ENCODE measurements at places on chromosomes 5 and 9.

GRCh38 chr9:4923141-4923540 lies 61.9 kb upstream of the JAK2 start:
- no peak for DNase-seq

GRCh38 chr9:78365748-78366697 lies 69.1 kb downstream of the PSAT1 start:
- no peak for DNase-seq

GRCh38 chr5:152686931-152687330 lies 281.9 kb upstream of the NMUR2 start:
- no peak for DNase-seq

GRCh38 chr9:129336130-129336528 lies 158.1 kb upstream of the IER5L start:
- DNase-seq, result no peak

- DNase-seq, result no peak
Measured at GRCh38 chr9:133029994-133030316, 842 bp upstream of the GTF3C5 start.

- no peak for DNase-seq
Measured at GRCh38 chr5:138461343-138462125, 3.7 kb upstream of the EGR1 start.

DNA sequence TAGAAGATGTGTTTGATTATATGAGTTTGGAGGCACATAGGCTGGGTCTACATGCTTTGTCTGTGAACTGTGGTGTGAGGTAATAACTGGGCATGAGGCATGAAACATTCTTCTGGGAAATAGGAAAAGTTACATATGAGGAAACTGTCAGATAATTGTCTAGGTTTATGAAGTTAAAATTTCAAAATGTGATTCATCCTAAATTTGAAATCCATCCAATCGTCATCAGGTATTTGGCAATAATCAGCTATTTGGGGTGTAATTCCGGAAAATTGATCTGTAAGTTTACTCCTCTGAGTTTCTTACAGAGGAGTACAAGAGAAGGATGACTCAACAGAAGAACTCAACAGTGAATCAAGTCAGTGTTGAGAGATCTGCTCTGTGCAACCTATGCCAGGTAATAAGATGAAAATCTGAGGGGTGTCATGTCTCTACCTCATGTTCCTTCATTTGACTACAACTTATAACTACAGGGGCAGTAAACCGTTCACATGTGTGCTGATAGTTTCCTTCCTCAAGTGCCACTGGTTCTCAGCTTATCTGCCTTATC lies 1171.6 kb upstream of the CDH18 start:
- DNase-seq, result no peak

DNA sequence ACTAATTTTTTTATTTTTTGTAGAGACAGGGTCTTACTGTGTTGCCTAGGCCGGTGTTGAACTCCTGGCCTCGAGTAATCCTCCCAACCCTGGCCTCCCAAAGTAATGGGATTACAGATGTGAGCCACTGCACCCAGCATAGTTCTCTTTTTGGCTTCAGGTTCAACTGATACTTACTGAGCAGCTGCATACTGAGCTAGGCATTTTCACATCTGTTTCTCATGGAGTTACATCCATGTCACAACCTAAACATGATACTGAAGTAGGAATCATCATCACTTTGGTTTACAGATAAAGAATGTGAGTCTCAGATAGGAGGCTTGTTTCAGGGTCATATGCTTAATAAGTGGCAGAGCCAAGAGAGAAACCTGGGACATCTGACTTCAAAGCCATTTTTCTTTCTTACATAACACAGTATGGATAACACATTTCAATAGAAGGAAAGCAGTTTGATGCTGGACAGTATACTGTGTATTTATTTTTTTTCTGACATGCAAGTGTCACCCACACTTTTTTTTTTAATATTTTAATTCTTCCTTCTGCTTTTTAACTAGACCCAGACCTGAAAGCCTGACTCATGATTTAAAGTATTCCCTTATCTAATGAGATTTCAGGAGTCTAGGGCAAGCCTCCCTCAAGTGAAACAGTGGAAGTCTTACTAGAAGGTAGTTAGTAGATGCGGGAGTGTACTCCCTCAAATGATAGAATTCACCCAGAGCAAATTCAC lies 90.8 kb downstream of the HACD4 start:
- DNase-seq, result no peak
